Osteocyte (in vitro differentiated cells): ENCODE measurements at places on chromosomes 6 and 20.
A peak's percentile ranks its signal among the peaks of the same experiment; 100 is the strongest.

GRCh38 chr20:58580474-58580835, 65.3 kb upstream of the APCDD1L start:
- H3K4me1 ChIP-seq: peaks cover 10% of the 10 kb centered on the region
- H3K4me3 ChIP-seq: no peak overlapping the region
- no peak for DNase-seq
- H3K27ac ChIP-seq: no peak overlapping the region
- H3K36me3 ChIP-seq: no peaks in the 10 kb centered on the region

GRCh38 chr6:36863670-36864540, 10.7 kb downstream of the PPIL1 start:
- H3K4me3 ChIP-seq: no peak overlapping the region
- H3K27me3 ChIP-seq: no peaks in the 10 kb centered on the region
- H3K36me3 ChIP-seq: peaks cover 7% of the 10 kb centered on the region
- H3K27ac ChIP-seq: no peak overlapping the region

DNA sequence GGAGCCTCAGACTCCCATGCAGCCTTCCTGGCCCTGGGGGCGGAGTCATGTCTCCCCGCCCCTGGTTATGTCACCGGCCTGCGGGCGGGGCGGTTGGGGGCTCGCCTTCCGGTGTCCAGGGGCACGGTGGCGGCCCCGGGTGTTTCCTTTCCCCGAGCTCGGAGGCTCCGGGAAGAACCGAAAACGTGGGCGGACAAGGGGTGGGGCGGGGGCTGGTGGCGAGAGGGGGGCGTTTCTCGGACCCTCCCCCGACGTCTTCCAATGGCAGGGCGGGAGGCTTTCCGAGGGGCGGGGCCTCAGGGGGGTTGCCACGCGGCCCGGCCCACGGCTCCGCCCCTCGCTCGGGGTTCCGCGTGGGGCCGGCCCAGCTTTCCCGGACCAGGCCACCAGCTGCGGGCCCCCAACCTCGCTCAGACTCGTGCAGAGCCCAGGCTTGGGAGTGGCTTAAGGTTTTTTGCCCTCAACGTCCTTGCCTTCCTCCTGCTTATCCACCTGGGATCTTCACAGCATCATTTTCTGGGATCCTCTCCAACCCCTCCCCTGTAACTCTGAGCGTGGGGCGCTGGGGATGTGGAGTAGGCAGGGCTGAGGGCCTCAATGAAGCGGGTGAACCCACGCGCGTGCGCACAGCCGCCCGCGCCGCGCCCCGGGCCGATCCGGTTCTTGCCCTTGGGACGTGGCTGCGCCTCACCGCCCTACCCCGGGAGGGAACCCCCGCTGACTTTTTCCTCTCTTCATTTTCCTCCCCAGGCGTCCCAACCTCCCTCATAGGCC, 2.1 kb upstream of the NRN1 start:
- DNase-seq: no peak
- peak overlapping the region; percentile 61 for H3K4me3 ChIP-seq
- peaks cover 34% of the 10 kb centered on the region for H3K4me1 ChIP-seq
- no peak overlapping the region for H3K27ac ChIP-seq

- H3K36me3 ChIP-seq: peaks cover 22% of the 10 kb centered on the region
- H3K4me1 ChIP-seq: peaks cover 23% of the 10 kb centered on the region
- H3K27ac ChIP-seq: peak overlapping the region; percentile 93
- DNase-seq: no peak
- H3K27me3 ChIP-seq: peaks cover 6% of the 10 kb centered on the region
Measured at GRCh38 chr20:38434301-38434741, 807 bp downstream of the SNHG17 start.

DNA sequence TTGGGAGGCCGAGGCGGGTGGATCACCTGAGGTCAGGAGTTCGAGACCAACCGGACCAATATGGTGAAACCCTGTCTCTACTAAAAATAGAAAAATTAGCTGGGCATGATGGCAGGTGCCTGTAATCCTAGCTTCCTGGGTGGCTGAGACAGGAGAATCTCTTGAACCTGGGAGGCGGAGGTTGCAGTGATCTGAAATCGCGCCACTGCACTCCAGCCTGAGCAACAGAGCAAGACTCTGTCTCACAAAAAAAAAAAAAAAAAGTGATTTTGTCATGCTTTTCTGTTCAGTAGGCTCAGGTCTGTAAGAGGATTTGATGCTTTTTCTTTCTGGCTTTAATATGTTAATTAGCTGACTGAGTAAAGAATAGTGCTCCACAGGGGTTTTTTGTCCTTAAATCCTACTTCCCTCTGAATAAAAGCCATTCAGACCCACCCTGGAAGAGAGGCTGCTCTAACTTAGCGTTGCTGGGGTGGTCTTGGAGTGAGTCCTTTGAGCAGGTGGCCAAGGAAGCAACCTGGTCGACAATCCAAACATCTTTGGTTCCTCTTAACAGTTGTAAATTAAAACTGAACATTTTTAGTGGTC, 19.0 kb downstream of the MCM8 start:
- DNase-seq: no peak
- H3K27me3 ChIP-seq: no peaks in the 10 kb centered on the region
- H3K36me3 ChIP-seq: peaks cover 5% of the 10 kb centered on the region
- peaks cover 7% of the 10 kb centered on the region for H3K4me1 ChIP-seq
- peak overlapping the region; percentile 12 for H3K27ac ChIP-seq
